ENCODE measurements at places on chromosomes 1 and 21.

- no peak for DNase-seq
Observed at GRCh38 chr1:25559031-25559430, 15.6 kb downstream of the LDLRAP1 start.

DNA sequence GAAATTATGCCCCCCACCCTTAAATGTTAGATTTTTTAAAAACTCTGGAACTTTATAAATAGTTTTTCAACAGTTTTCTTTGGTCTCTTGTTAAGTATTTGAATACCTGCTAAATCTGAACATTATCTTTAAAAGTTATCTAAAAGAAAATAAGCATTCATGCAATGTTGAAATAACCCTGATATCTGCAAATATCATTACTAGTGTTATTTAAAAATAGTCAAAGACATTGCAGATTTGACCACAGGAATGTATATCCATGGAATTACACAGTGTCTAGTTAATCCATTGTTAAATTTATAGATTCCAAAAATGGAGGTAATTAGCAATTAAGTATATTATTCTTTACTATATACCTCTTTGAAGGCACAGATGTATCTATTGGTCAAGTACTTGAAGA, 42.0 kb downstream of the PRRX1 start:
- DNase-seq: no peak

DNA sequence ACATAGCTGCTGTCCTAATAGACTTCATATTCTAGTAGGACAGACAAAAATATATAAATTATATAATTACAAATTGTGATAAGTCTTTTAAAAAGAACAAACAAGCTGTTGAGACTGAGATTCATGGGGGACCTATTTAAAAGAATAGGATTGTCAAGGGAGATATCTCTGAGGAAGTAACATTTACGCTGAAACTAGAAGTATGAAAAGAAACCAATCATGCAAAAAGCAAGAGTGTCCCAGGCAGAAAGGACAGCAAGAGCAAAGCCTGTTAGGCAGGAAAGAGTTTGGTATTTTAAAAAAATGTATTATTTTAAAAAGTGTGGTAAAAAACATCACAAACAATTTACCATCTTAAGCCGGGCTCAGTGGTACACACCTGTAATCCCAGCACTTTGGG, 9.1 kb upstream of the METTL13 start:
- DNase-seq: no peak

GRCh38 chr1:223540485-223541106, 124.9 kb downstream of the CAPN8 start:
- DNase-seq: no peak

GRCh38 chr1:27454610-27455009, 35.4 kb downstream of the WASF2 start:
- DNase-seq: no peak

GRCh38 chr1:201329801-201330200, 46.5 kb downstream of the PKP1 start:
- no peak for DNase-seq

DNA sequence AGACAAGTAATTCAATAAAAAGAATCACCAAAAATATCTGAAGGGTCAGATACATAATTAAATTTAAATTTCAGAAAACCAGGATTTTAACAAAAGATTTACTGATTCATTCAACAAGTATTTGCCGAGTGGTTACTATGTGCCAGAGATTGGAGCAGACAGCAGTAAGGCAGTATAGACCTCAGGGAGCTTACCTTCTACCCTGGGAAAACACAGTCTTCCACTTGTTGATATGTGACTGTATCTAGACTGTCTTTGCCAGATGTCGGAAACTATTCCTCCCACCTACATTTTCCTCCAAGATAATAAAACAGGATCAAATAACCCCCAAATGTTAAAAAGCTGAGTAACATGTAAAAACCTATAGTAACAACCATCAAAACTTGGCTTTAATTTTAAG, 6.2 kb downstream of the HNRNPR start:
- no peak for DNase-seq
